Suppressor macrophage treated with lipopolysaccharide for 1 hour (primary cell): ENCODE measurements at places on chromosomes 7 and 10.
A peak's percentile ranks its signal among the peaks of the same experiment; 100 is the strongest.

GRCh38 chr7:41110186-41110585 is 592.7 kb downstream of the INHBA start:
- DNase-seq: peak; percentile 34

DNA sequence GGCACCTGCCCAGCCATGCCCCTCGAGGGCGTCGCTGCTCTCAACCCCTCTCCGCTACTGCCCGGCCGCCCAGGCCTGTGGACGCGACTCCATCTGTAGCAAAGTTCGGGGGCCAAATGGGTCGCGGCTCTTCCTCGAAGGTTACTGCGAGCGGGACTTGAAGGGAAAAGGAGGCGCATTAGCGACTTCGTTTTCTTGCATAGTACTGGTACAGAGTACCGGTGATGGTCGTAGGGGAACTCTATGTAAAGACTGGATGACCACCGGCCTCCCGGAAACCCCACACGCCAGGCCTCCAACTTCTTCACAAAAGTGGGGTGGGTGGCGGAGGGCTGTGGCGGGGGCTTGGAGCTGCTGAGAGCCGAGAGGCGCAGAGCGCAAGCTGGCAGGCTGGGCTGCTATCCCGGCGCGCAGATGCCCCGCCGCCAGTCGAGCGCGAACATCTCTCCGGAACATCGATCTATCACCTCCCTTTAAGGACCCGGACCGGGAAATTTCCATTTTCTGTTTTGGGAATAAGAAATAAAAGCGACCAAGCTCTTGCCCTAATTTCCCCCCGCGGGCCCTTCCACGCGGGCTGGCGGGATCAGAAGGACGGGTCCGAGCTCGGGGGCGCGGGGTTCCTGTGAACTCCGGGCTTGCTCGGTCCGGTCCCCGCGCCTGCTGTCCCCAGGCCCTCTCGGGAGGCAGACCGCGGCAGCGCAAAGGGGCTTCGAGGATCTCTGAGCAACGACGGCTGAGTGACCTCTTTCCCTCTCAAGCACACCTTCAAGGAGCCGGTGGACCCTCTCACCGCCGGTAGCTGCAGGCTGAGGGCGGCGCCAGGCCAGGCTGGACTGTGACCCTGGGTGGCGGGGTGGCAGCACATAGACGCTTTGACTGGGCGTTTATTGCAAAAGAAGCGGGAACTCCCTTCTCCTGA is 12.2 kb upstream of the FEZF1 start:
- no peak for DNase-seq

DNA sequence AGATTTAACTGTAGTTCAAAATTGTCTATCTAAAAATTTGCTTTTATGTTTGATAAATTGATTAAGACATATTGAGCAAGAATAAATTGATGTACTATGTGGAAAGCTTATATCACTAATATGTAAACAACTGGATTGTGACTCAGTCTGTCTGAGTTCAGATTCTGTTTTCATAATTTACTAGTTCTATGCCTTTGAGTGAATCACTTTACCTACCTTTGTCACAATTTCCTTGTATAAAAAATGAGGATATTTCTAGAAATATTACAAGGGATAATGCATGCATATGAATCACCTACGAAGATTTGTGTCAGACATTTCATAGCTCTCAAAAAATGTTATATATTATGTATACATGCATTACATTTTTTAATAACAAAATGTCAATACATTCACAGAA is 245.1 kb upstream of the ZWINT start:
- no peak for DNase-seq

GRCh38 chr10:57202356-57202755 is 841.3 kb upstream of the ZWINT start:
- no peak for DNase-seq

DNA sequence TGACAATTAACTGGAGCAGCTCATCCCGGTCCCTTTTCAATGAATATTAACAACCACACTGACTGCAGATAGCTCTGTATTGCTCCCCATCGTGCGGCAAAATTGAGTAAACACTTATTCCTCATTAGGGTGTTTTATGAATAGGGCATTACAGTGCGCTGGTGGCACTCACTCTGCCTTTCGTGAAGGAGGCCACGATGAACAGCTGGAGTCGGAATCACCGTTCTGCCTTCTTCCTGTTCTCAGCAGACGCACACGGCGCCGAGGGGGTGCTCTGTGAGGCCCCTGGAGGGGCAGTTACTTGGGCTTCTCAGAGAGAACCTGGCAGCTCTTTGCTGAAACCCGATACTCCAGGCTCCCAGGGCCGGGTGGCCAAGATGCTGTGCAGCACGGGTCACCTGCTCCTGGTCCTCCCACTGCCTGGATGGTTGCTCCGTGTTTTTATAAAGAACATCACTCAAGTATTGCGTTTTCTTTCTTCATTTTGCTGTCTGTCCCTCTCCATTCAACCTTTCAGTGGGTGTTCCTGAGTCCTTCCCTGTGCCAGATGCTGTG is 241.9 kb downstream of the GLRX3 start:
- DNase-seq: no peak

GRCh38 chr7:87267239-87267900 is 47.8 kb upstream of the TMEM243 start:
- no peak for DNase-seq

- no peak for DNase-seq
These were observed 24.3 kb downstream of the ZCCHC24 start for GRCh38 chr10:79420974-79421688.

DNA sequence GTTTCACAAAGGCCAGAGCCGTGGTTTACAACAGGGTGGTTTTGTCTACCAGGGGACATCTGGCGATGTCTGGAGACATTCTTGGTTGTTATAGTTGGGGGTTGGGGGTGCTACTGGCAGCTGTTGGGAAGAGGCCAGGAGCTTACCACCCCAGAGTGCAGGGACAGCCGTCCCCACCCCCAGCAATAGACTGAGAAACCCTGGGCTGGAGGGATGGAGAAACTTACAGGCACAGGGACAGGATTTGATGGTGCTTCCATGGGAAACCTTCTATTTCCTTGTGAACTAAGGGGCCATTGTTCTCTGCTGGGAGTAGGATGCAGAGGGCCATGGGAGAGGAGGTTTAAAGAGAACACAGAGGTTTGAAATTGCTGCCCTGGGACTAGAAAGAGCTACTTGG is 10.9 kb downstream of the ADCK2 start:
- no peak for DNase-seq
